ENCODE measurements at places on chromosomes 11 and 22. TPM values are rescaled to one million over a fixed set of nuclear protein-coding genes. Genes with fewer than 3 reads are reported as not detected.

PRODH gene
- not detected for total RNA-seq

MRTFA gene
- 50.1 TPM for total RNA-seq

OR52A1 gene
- not detected for total RNA-seq

BIK gene
- total RNA-seq: not detected

RASD2 gene
- total RNA-seq: 0.23 TPM

IPO7 gene
- total RNA-seq: 173 TPM

LRRC4C gene
- total RNA-seq: not detected

BTBD18 gene
- not detected for total RNA-seq

DNA sequence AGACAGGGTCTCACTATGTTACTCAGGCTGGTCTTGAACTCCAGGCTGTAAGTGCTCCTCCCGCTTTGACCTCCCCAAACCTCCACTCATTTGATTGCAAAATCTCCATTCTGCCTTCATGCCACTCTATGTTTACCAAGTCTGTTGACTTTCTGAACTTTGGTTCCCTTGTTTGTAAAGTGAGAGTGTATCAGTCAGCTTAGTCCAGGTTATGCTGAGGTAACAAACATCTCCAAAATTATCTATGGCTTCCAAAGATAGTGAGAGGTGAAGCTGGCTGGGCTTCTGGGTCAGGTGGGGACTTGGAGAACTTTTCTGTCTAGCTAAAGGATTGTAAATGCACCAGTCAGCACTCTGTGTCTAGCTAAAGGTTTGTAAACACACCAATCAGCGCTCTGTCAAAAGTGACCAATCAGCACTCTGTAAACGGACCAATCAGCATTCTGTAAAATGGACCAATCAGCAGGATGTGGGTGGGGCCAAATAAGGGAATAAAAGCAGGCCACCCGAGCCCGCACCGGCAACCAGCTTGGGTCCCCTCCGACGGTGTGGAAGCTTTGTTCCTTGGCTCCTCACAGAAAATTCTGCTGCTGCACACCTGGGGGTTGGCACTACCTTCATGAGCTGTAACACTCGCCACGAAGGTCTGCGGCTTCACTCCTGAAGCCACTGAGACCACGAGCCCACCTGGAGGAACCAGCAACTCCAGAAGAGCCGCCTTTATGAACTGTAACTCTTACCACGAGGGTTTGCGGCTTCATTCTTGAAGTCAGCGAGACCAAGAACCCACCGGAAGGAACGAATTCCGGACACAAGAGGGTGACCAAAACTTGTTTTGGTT, 109.3 kb downstream of the MIAT start:
- no peak for DNase-seq

- no peak for DNase-seq
Measured at GRCh38 chr22:41742918-41743317, 43.6 kb downstream of the MEI1 start.

DNA sequence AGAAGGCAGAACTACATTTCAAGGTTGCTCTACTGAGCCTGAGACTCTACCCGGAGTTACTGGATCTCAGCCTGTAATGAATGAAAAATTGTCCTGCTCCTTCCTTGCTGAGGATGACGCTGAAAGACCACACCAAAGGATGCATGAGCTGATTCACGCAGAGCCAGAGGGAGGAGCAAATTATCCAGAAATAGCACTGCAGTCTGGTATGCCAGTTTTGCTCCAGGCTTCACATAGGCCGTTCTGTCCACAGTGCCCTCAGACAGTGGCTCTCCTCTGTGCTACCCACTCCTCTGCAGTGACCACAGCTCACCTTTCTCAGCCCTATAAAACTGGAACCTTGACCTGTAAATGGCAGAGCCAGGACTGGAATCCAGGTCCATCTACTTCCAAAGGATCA, 79.3 kb upstream of the GALNT18 start:
- DNase-seq: peak; percentile 61

DNA sequence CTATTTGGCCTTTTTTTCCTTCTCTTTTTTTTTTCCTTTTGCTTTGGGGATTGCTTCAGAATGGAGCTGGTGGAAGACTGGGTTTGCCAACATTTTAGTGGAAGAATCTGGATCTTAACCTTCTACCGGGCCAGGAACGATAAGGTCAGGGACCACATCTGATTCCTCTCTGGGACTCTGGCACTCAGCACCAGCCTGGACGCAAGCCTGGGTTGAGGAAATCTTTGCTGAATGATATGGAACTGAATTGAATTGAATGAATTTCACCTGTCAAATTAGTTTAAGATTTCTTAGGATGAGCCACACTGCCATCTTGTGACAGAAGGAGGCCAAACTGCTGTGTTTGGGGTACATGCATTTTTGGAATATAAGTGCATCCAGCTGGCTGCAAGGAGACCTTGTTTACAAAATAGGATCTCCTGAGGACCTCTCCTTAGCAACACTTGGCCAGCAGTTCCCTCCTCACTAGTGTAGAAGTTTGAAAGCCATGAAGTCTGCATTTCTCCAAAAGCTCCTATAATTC, 30.4 kb downstream of the TPBGL start:
- peak; percentile 11 for DNase-seq

DNA sequence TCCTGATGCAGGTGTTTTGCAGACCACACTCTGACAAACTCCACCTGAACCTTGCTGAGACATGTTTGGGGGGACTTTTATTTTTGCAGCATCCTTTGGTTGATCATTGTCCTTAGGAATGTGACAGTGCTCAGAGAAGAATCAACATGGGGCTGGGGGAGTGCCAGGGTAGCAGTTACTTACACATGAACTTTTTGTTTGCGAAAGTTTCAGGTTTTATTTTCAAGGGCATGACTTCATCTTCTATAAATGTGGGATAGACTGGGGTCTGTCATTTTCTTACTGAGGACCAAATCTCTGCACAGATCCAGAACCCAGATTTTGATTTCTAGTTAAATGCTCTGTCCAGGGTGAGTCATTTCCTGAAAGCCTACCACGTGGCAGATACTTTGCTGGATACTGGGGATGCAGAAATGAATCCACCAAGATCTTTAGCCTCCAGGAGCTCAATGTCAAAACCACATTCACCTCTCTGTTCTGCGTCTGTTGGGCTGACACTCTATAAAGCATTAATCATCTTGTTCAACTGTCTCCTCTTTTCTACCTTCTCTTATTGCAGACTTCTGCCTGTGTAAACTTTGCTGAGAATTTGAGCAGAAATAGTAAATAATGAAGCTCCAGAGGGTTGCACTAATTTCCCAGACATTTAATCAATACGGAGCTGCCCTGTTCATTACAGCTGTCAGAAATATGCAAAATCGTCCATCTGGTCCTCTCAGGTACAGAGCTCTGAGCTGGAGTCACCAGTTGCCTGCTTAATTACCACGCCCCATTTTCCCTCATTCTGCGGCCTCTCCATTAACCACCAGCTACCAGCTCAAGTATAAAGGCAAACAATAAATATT, 387.9 kb downstream of the MIAT start:
- peak; percentile 55 for DNase-seq

- DNase-seq: no peak
Measured at GRCh38 chr22:45238957-45239680, 1.6 kb downstream of the KIAA0930 start.
